ENCODE measurements at places on chromosomes 2 and 18. TPM values are rescaled to one million over a fixed set of nuclear protein-coding genes. Genes with fewer than 3 reads are reported as not detected.

DNA sequence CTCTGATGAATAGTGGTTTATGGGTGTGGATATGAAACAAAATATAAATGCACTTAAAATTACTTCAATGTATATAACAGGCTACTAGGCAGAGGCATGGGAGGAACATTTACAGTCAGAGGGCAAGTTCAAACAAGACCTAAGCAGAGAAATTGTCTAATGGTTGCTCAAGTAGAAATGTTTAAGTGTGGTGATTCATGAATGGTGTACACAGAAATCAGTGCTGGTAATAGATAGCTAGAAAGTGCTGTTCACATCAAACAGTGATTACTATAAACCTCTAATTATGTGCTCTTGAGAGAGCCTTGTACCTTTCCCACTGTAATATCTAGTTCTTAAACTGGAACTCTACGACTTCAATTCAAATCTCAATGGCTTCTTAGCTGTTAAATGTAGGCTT, 485.1 kb downstream of the NRXN1 start:
- no peak for DNase-seq
- no peaks in the 10 kb centered on the region for H3K4me1 ChIP-seq
- H3K4me3 ChIP-seq: no peak overlapping the region
- H3K27me3 ChIP-seq: no peaks in the 10 kb centered on the region

The BIN1 gene
- 37.9 TPM for total RNA-seq

DNA sequence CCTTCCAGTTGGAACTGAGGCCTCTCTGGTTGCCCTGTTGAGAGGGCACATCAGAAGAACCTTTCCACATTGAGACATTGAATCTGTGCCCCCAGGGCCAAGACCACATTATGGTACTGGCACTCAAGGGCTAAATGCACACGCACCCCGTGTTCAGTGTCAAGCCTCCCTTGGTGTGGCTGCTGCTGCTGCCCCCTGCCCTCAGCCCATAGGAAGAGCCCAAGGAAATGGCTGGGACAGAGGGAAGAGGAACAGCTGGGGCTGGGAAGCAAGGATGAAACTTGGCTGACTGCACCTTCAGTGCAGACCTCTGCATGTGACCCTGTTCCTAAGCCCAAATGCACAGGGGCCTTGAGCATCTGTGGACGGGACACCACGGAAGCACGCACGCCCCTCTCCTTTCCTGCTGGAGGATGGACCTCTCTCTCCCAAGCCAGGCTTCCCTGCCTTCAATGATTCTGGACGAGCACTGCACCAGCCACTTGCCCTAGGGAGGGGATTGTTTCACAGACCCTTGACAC, 40.2 kb downstream of the NIFK start:
- no peak for DNase-seq
- no peak overlapping the region for H3K27ac ChIP-seq
- no peaks in the 10 kb centered on the region for H3K4me1 ChIP-seq
- H3K4me3 ChIP-seq: no peak overlapping the region
- no peaks in the 10 kb centered on the region for H3K27me3 ChIP-seq
- no peaks in the 10 kb centered on the region for H3K36me3 ChIP-seq

GRCh38 chr2:112869258-112869842, 32.8 kb upstream of the IL1B start:
- no peaks in the 10 kb centered on the region for H3K4me1 ChIP-seq
- no peak for DNase-seq
- no peaks in the 10 kb centered on the region for H3K27me3 ChIP-seq
- H3K36me3 ChIP-seq: no peaks in the 10 kb centered on the region
- H3K27ac ChIP-seq: no peak overlapping the region

GRCh38 chr2:24435391-24436316, 55.4 kb upstream of the NCOA1 start:
- H3K4me3 ChIP-seq: no peak overlapping the region
- H3K36me3 ChIP-seq: no peaks in the 10 kb centered on the region

GRCh38 chr2:168422584-168422983, 33.5 kb upstream of the CERS6 start:
- H3K27ac ChIP-seq: no peak overlapping the region
- H3K4me3 ChIP-seq: no peak overlapping the region
- H3K27me3 ChIP-seq: no peaks in the 10 kb centered on the region
- no peak for DNase-seq

The SULT1C4 gene
- total RNA-seq: 4.2 TPM

GRCh38 chr18:64095056-64095455, 53.8 kb downstream of the LINC00305 start:
- no peaks in the 10 kb centered on the region for H3K4me1 ChIP-seq
- peaks cover 1% of the 10 kb centered on the region for H3K27me3 ChIP-seq
- DNase-seq: no peak
- no peaks in the 10 kb centered on the region for H3K36me3 ChIP-seq

The ABHD1 gene
- 0.90 TPM for total RNA-seq

GRCh38 chr18:55588111-55588869, at the start of gene TCF4:
TCF4 (minus strand) TSS chr18:55588192; CDS start chr18:55587116, 1,076 bp downstream.
- peak; percentile 70 for DNase-seq
- H3K4me3 ChIP-seq: peak within 1 kb of the TSS; percentile 96
- H3K27ac ChIP-seq: no peak within 1 kb of the TSS
- H3K36me3 ChIP-seq: no peaks in the 10 kb centered on the region
- H3K27me3 ChIP-seq: no peaks in the 10 kb centered on the region

DNA sequence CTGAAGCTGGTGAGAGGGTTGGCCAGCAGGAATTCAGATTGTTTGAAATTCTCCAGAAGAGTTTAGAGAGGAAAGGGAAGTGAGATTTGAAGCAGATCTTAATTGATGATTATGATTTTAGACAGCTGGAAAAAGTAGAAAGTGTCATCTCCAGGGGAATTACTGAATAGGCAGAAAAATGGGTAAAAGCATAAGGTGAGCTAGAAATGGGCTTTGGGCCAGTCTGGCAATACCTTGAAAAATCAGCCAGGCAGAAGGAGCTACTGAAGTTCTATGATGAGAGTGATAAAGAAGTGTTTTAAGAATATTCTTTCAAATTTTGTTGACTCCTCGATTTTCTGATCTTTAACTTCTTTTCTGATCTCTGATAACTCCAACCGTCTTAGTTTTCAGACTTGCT, 172.9 kb upstream of the CCDC150 start:
- H3K27me3 ChIP-seq: no peaks in the 10 kb centered on the region
- no peaks in the 10 kb centered on the region for H3K4me1 ChIP-seq
- no peak for DNase-seq

Data from aorta (tissue), 5 donors.